ENCODE measurements at places on chromosomes 16 and 17. TPM values are rescaled to one million over a fixed set of nuclear protein-coding genes. Genes with fewer than 3 reads are reported as not detected.

Gene AIPL1
- total RNA-seq, result not detected

Gene FN3K
- total RNA-seq, result 22.0 TPM

Gene KRTAP1-5
- total RNA-seq, result not detected

Gene ANKS4B
- total RNA-seq, result 30.0 TPM

GRCh38 chr16:79301051-79301450 lies 299.5 kb downstream of the MAF start:
- H3K36me3 ChIP-seq, result no peaks in the 10 kb centered on the region
- H3K4me3 ChIP-seq, result no peak overlapping the region
- peaks cover 18% of the 10 kb centered on the region for H3K4me1 ChIP-seq
- H3K27me3 ChIP-seq, result no peaks in the 10 kb centered on the region

GRCh38 chr17:78000341-78000740 lies 41.8 kb downstream of the TNRC6C start:
- no peak overlapping the region for H3K27ac ChIP-seq
- DNase-seq, result no peak
- H3K4me1 ChIP-seq, result no peaks in the 10 kb centered on the region
- H3K36me3 ChIP-seq, result peaks cover 4% of the 10 kb centered on the region
- no peaks in the 10 kb centered on the region for H3K27me3 ChIP-seq

DNA sequence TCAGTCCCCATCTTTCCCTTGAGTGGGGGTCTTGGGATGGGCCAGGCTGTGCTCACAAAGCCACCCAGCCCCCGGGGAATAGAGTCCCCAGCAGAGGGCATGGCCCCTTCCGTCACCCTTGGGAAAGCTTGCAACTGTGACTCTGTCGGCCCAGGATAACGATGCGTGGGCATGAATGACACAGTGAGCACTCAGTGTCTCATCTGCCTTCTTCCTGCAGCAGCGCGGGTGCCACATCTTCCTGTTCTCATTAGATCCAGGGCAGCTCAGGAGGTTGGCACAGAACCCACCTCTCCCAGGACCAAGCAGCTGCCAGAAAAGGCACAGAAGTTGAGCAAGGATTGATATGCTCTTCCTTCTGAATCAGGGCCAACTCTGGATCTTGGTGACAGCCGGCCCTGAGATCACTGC lies 84.7 kb downstream of the MRC2 start:
- no peaks in the 10 kb centered on the region for H3K36me3 ChIP-seq
- no peaks in the 10 kb centered on the region for H3K4me1 ChIP-seq
- no peak overlapping the region for H3K4me3 ChIP-seq
- H3K27ac ChIP-seq, result no peak overlapping the region

GRCh38 chr16:85646358-85646907 lies 33.3 kb downstream of the GSE1 start:
- H3K36me3 ChIP-seq, result peaks cover 48% of the 10 kb centered on the region
- H3K4me3 ChIP-seq, result no peak overlapping the region
- no peak overlapping the region for H3K27ac ChIP-seq

DNA sequence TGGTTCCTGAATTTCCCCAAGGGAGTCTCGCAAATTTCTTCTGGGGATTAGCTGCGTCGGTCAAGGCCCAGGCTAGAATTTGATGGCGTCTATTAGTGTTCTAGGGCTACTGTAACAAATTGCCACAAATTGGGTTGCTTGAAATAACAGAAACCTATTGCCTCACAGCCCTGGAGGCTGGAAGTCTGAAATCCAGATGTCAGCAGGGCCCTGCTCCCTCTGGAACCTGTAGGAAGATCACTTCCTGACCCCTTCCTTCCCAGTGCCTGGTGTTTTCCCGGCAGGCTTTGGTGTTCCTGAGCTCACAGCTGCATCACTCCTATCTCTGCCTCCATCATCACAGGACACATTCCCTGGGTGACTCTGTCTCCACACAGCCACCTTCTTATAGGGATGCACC lies 24.4 kb downstream of the DHRS7C start:
- 0 out of 2 replicates have a peak, but pooled peaks cover 5% of the 10 kb centered on the region for H3K4me1 ChIP-seq
- no peak overlapping the region for H3K27ac ChIP-seq
- no peak for DNase-seq
- no peaks in the 10 kb centered on the region for H3K36me3 ChIP-seq
- no peaks in the 10 kb centered on the region for H3K27me3 ChIP-seq

DNA sequence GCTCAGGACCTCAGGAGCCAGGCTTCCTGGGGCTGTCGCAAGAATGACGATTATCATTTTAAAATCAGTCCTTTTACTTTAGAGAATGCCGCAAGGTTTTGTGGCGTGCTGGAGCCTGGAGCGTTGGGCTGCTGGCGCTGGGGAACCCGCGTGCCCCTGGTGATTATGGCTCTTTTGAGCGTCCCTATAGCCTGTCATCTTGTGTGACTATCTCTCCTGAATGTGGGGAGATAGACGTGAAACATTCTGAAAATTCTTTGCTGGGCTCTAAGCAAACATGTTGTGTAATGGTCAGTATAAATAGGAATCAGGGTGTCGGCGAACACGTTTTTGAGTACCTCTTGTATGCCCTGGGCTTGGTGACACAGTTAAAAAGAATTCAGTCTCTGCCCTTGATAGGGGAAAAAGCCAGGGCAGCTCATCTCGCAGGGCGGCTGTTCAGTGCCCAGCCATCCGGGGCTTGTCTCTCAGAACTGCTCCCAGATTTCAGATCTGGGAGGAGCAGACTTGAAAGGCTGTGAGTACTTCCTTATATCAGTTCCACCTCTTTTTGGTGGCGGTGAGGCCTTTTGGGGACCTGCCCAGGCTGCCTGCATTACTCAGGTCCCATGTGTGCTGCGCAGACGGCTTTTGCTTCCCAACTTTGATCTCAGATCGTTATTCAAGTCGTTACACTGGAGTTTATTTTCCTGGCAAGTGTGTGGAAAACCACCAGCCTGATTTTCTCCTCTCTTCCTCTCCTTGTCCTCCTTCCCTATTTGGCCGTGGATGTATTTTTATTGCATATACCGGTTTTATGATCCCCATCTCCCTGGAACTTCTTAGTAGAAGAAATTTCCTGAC lies 973 bp downstream of the SLC7A6 start:
- DNase-seq, result peak; percentile 100
- H3K4me3 ChIP-seq, result peak overlapping the region; percentile 100
- H3K27ac ChIP-seq, result peak overlapping the region; percentile 97
- no peaks in the 10 kb centered on the region for H3K27me3 ChIP-seq
- peaks cover 69% of the 10 kb centered on the region for H3K4me1 ChIP-seq

GRCh38 chr16:12569061-12569460 lies 234.6 kb downstream of the CPPED1 start:
- H3K27me3 ChIP-seq, result no peaks in the 10 kb centered on the region
- no peak for DNase-seq
- H3K4me3 ChIP-seq, result no peak overlapping the region
- H3K4me1 ChIP-seq, result peaks cover 23% of the 10 kb centered on the region

DNA sequence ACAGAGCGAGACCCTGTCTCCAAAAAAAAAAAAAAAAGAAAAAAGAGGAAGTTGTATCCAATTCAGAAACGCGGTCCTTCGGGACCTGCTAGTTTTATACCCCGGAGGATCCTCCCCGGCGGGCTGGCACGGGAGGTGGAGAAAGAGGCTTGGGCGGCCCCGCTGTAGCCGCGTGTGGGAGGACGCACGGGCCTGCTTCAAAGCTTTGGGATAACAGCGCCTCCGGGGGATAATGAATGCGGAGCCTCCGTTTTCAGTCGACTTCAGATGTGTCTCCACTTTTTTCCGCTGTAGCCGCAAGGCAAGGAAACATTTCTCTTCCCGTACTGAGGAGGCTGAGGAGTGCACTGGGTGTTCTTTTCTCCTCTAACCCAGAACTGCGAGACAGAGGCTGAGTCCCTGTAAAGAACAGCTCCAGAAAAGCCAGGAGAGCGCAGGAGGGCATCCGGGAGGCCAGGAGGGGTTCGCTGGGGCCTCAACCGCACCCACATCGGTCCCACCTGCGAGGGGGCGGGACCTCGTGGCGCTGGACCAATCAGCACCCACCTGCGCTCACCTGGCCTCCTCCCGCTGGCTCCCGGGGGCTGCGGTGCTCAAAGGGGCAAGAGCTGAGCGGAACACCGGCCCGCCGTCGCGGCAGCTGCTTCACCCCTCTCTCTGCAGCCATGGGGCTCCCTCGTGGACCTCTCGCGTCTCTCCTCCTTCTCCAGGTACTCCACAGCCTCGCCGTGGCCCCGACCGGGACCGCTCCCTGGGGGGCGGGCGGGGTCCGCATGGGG lies at the start of gene CDH3:
Gene CDH3, plus strand, starts transcription at position 596 of the 779 bp plus-strand sequence. Its CDS starts 70 bp downstream, at position 666.
- 0 out of 2 replicates have a peak within 1 kb of the TSS, but pooled peaks have one; percentile 5 for H3K4me3 ChIP-seq
- peaks cover 65% of the 10 kb centered on the region for H3K27me3 ChIP-seq
- peaks cover 24% of the 10 kb centered on the region for H3K4me1 ChIP-seq
- no peak within 1 kb of the TSS for H3K27ac ChIP-seq

DNA sequence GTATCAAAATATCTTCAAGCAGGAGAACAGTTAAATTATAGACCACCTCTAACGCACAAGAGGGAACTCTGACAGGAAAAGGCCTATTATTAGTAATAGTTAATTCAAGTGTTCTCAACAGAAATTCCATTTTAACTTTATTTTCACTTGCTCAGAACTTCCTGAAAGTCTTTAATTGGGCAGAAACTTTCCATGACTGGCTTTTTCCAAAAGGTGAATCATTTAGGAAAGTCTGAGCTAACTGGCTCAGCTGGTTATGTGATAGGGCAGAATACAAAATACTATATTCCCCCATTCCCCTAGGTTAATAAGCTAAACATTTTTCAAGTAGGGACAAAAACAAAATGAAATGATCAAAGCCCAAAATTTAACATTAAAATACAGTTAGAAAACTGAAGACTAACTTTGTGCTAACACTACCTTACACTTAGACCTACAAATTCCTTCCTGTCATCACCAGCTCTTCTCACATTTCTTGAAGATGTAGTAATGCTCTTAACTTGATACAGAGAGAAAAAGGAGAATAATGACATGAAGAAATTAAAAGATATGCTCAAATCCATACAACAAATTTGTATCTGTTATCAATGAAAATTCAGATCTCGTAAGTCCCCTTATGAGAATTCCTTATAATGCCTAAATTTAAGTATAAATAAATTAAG lies 31.0 kb downstream of the CFDP1 start:
- no peaks in the 10 kb centered on the region for H3K27me3 ChIP-seq
- no peak for DNase-seq
- no peak overlapping the region for H3K27ac ChIP-seq
- H3K4me3 ChIP-seq, result no peak overlapping the region
- peaks cover 6% of the 10 kb centered on the region for H3K4me1 ChIP-seq

- H3K4me1 ChIP-seq, result no peaks in the 10 kb centered on the region
- peaks cover 4% of the 10 kb centered on the region for H3K36me3 ChIP-seq
- no peak for DNase-seq
- H3K27ac ChIP-seq, result no peak overlapping the region
Measured at GRCh38 chr17:32222621-32223020, 43.0 kb upstream of the RHBDL3 start.

DNA sequence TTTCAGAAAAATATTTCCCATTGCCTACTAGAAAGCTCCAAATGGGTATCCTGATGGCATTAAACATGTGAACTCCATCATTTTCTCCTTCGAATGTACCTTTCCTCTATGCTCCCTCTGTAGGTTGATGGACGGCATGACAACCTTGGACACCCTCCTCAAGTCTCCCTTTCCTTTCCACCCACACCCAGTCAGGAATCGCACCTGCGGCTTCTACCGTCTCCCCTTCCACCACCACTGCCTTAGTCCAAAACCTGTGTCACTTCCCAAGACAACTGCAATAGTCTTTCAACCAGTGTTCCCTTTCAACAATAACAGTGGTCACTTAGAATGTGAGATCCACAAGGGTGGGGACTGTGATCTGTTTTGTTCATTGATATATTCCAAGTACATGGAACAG lies 233.1 kb upstream of the AXIN2 start:
- peak; percentile 63 for DNase-seq
- H3K4me1 ChIP-seq, result 0 out of 2 replicates have a peak, but pooled peaks cover 5% of the 10 kb centered on the region
- no peaks in the 10 kb centered on the region for H3K27me3 ChIP-seq
- no peak overlapping the region for H3K27ac ChIP-seq

DNA sequence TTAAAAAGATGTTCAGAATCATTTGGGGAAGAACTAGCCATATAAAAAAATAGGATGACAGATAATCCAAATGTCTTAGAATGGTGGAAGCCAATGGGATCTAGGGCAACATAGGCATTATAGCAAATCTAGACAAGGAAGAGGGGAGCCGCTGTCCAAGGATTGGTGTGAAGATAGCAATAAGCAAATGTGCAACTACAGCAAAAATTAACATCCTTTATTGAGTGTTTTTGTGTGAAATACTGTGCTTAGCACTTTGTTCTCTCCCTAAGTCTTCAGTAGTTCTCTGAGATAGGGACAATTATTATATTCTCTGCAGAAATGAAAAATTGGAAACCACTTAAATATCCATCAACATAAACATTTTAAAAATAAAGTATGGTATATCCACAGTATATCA lies 177.0 kb downstream of the PHKB start:
- no peaks in the 10 kb centered on the region for H3K27me3 ChIP-seq
- DNase-seq, result no peak
- no peak overlapping the region for H3K4me3 ChIP-seq
- H3K27ac ChIP-seq, result no peak overlapping the region
- peaks cover 5% of the 10 kb centered on the region for H3K36me3 ChIP-seq

DNA sequence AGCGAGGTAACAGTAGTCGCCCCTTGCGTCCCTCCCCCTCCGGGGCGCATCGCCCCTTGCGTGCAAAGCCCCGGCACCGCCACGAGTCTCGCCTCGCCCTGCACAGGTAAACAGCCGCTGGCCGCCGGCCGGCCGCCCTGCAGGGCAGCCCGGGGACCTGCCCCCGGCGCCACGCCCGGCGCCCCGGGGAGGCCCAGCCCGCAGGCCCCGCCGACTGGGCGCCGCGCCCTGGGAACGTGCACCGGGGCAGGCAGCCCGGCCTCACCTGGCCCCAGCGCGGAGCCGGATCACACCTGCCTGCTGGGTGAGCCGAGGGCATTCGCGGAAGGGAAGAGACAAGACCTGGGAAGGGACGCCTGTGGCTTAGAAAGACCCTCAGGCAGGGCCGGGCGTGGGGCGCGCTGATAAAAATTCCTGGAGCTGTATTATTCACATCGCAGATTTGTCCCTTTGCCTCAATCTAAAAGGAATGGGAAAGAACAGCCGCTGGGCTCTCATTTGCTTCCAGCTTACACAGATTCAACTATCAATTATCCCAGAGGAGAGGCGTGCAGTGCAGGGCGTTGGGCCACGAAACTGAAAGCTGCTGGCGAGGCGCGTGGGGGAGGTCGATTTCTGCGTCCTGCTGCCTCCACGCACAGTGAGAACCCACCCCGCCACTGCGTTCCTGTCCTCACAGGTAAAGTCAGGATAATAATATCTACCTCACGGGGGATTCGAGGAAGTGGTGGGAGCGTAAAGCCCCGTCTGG lies 451.9 kb downstream of the SLC39A11 start:
- H3K4me3 ChIP-seq, result no peak overlapping the region
- H3K36me3 ChIP-seq, result no peaks in the 10 kb centered on the region
- peaks cover 28% of the 10 kb centered on the region for H3K4me1 ChIP-seq
- H3K27ac ChIP-seq, result no peak overlapping the region
- no peak for DNase-seq

All from HepG2 (cell line).